ENCODE measurements at places on chromosomes 6 and 20. TPM values are rescaled to one million over a fixed set of nuclear protein-coding genes. Genes with fewer than 3 reads are reported as not detected.

GRCh38 chr6:32906539-32906938, 34.3 kb downstream of the HLA-DMB start:
- no peak for DNase-seq

DNA sequence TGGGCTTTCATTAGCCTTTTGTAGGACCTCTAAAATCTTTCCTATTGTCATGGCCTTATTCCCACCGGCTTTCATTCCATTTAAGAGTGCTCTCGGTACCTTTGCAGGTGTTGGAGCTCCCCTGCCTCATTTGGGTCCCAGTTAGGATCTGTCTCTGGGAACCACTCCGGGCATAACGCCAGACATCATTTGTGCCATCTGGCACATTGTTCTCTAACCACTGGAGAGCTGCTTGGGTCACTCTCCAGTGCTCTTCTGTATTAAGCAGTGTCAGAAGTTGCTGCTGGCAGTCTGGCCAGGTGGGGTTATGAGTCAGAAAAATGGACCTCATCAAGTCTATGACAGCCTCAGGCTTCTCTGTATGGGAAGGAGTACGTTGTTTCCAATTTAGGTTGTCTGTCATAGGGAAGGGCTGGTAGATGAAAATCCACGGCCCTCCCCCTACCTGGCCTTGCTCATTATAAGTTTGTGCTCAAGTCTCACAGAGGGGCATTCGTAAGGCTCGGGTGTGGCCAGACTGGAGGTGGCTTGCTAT, 62.9 kb upstream of the MOCS1 start:
- DNase-seq, result no peak

DNA sequence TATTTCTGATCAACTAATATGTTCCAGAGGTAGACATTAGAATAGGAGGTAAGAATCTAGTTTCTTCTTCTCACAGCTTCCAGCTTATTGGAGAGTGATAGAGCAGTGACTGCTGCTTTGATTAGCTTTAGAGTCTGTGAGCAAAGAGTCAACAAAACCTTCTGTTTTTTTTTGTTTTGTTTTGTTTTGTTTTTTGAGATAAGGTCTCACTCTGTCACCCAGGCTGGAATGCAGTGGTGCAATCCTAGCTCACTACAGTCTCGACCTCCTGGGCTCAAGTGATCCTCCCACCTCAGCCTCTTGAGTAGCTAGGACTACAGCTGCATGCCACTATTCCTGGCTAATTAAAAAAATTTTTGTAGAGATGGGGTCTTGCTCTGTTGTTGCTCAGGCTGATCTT, 39.3 kb downstream of the TSBP1 start:
- DNase-seq, result no peak

DNA sequence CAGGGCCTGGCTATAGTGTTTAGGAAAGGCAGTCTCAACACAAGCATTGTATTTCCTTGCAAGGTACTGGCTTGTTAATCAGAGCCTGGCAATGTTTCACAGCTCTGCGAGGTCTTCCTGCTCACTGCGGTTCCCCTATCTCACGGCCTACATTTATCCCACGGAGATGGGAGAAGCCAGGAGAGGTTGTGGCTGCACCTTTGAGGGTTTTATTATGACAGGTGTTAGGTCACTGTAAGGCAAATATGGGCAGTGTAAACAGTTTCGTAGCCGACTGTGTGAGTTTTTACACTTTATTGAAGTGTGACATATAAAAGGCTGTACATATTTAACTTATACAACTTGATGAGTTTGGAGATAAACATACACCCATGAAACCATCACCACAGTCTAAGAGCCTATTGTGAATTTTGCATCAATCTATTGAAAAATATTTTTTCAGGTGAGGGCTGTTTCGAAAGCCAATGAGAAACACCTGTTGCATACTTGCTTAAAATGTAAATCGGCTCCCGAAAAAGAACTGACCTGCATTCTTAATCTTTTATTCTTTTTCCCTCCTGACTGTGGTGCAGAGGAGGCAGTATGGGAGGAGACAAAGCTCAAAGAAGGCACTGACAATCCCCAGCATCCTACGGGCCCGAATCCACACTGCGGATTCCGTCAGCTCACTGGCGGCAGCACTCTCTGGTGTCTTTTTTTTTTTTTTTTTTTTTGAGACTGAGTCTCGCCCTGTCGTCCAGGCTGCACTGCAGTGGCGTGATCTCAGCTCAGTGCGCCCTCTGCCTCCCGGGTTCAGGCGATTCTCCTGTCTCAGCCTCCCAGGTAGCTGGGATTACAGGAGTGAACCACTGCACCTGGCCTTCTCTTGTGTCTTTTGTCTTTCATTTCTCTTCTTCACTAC, 7.5 kb upstream of the RBM38 start:
- DNase-seq, result no peak

DNA sequence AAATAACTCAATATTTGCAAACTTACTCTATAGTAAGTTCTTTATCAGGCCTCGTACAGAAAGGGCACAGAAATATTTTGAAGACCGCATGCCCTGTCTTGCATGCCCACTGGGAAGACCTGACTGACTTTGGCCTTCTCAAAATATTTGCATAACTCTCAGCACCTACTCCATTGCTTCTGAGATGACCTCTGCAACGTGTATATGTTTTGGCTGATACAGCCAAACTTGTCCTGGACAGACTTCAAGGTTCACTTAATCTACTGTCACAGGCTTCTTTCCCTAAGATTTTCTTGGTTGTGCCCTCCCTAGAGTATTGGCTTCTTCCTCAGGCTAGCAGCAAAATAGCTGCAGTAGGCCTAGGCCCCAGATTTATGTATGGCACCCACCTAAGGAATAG, 21.5 kb upstream of the SERINC3 start:
- DNase-seq, result no peak

DNA sequence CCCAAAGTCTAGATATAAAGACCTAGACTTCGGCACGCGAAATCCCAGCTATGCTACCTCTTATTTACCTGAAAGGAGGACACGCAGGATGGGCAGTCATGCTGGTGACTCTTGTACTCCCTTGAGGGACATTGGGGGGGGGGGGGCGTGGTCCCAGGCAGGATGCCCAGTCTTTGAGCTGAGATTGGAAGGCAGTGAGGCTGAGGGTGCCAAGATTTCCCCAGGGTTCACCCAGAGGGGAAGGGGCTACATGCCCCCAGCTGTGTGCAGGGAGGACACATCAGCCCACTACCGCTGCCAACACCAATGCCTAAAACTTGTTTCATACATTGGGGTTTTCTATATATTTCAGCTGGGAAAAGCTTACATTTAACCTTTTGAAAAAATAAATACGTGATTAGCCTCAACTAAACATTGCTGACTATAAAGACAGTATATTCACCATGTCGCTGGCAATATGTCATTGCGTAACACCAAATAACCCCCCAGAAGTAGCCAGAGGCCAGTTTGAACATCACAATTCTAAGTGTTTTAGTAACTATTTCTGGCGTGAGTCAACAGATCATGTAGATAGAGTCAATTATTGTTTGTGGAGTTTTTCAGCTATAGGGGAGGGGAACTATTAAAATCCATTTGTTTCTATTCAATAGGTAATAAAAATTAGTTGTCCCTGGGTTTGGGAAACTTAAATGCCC, 21.6 kb downstream of the MGME1 start:
- DNase-seq, result no peak

GRCh38 chr6:168441434-168442391, 729 bp downstream of the SMOC2 start:
- DNase-seq, result no peak

GRCh38 chr20:14113416-14113815, 118.1 kb downstream of the MACROD2 start:
- no peak for DNase-seq

GRCh38 chr20:20780127-20780824, 67.8 kb upstream of the RALGAPA2 start:
- no peak for DNase-seq

GRCh38 chr6:163347021-163347446, 67.5 kb upstream of the QKI start:
- no peak for DNase-seq

DNA sequence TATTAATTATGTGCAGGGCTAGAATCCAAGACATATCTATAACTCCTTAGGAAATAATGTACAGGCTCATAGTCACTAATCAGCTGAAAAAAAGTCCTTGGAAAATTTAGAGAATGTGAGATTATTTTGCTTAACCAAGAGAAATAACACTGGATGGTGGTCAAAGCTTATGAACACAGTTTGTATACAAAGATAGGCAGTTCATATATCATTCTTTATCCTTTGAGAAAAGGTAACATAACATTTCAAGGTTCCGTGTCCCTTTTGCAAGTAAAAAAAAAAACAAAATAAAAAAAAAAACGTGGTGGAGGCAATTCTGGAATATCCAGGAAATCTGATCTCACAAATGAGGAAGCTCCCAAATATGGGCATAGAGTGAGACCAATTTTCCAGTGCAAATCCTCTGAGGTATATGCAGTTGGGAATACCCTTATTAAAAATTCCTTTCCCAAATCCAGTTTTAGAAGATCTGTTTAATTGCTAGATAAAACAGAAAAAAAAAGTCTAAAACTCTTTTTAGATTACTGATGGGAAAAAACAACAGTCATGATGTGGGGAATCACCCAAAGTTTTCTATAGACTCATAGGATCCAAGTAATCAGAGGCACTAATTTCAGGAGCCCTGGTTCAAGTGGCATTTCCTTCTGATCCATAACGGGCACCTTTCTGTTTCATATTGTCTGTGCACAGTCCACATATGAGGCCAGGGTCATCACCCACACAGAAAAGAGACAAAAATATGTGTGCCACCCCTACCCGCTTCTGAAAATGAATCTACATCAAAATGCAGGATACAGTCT, 17.7 kb upstream of the TNFAIP3 start:
- DNase-seq, result no peak

GRCh38 chr20:45523821-45524220, 8.4 kb upstream of the SPINT3 start:
- no peak for DNase-seq

The CRISP2 gene
- total RNA-seq, result not detected

The FLRT3 gene
- 5.7 TPM for total RNA-seq

The BEND6 gene
- total RNA-seq, result 1.2 TPM

The CD24 gene
- total RNA-seq, result 782 TPM

The MEP1A gene
- not detected for total RNA-seq
